ENCODE measurements at places on chromosomes 7 and 10. TPM values are rescaled to one million over a fixed set of nuclear protein-coding genes. Genes with fewer than 3 reads are reported as not detected.

- DNase-seq, result no peak
Measured at GRCh38 chr10:123724747-123725146, 58.6 kb downstream of the GPR26 start.

The KAZALD1 gene
- 4.7 TPM for total RNA-seq

DNA sequence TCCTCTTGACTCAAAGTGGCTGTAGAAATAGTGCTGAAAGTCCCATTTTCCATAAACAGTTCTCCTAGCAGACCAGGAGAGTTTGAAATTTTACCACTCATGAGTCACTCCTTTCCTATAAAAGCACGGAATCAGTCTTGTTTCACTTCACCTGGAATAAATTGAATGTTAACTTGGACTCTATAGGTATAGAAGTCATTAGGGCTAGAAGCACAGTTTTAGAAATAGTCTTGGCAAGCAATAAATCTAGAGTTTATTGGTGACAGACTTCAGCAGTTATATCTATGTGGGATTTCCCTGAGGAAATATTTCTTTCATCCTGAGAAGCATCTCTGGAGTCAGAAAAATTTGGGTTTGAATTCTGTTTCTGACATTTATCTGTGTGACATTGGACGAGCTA is 212.4 kb downstream of the RNLS start:
- DNase-seq, result no peak

DNA sequence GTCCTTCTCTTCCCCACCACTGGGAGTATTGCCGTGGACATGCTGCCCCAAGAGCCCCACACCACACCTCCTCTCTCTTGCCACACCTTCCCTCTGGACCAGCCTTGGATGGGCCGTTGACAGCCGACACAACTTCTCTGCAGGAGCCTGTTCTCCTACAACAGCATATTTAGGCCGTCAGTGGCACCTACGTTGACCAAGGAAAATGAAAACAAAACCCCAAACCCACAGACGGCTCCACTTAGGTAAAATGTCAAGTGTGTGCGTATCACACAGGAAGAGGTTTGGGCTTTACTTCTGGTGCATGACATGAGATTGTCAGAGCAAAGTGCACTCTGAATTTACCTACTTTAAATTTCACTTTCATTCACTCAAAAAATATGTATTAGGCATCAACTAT is 246.6 kb downstream of the ZMYND11 start:
- DNase-seq, result no peak

- DNase-seq, result no peak
Measured at GRCh38 chr7:72281308-72281707, 130.8 kb downstream of the CALN1 start.

The TEX47 gene
- total RNA-seq, result not detected

The PYROXD2 gene
- total RNA-seq, result 29.5 TPM

The CFAP69 gene
- total RNA-seq, result 36.1 TPM

- DNase-seq, result no peak
Measured at GRCh38 chr10:131311402-131311660, 190 bp downstream of the TCERG1L start.

The TRPV5 gene
- total RNA-seq, result 0.22 TPM

DNA sequence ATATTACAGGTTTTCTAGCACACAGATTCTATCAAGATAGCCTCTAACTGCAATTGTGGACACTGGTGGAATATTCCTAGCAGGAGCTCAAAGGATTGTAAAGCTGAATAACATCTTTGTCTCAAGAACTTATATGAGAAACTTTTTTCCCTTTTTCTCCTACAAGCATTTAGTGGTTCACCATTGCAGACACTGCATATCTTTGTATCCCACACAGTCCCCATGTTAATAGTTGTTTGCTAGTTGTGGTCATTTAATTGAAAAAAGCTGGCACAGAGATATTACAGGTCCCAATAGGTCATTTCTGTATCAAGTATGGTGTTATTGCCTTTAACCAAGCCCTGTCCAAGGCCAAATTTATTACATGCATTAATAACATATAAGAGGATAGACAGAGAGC is 226.2 kb upstream of the TCF7L2 start:
- DNase-seq, result no peak

The GDF2 gene
- total RNA-seq, result not detected

The CPN1 gene
- not detected for total RNA-seq

GRCh38 chr10:43699516-43699915 is 50.8 kb upstream of the ZNF32 start:
- DNase-seq, result no peak

Measured in sciatic nerve (tissue), 2 donors.